ENCODE measurements at places on chromosomes 7 and 10.

GRCh38 chr10:109386101-109386500 lies 537.2 kb downstream of the XPNPEP1 start:
- no peak for DNase-seq

- DNase-seq: peak; percentile 68
Measured at GRCh38 chr10:3783316-3783681, 1.7 kb downstream of the KLF6 start.

- DNase-seq: no peak
Measured at GRCh38 chr10:8416192-8416701, 361.8 kb downstream of the GATA3 start.

DNA sequence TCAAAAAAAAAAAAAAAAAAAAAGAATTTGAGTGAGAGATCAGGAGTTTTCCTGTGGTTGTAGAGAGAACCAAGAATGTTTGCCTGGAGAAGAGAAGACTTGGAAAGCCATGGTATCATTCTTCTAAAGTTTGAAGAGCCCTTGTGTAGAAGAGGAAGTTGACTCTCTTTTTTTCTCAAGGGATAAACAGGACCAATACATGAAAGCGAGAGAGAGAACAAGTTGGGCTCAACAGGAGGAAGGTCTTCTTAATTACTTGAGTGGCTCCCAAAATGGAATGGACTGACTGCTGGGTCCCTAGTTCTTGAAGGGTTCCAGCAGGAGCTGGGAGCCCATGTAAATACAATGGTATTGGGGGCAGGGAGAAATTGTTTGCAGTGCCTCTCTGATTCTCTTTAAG lies 173.3 kb upstream of the ADO start:
- no peak for DNase-seq

- DNase-seq: no peak
Measured at GRCh38 chr10:70698211-70698610, 25.9 kb downstream of the ADAMTS14 start.

- no peak for DNase-seq
Measured at GRCh38 chr10:11246752-11247467, 229.2 kb downstream of the CELF2 start.

GRCh38 chr7:98254951-98255610 lies 3.0 kb upstream of the TECPR1 start:
- no peak for DNase-seq

GRCh38 chr7:30813466-30813865 lies 42.2 kb downstream of the MINDY4 start:
- DNase-seq: no peak

DNA sequence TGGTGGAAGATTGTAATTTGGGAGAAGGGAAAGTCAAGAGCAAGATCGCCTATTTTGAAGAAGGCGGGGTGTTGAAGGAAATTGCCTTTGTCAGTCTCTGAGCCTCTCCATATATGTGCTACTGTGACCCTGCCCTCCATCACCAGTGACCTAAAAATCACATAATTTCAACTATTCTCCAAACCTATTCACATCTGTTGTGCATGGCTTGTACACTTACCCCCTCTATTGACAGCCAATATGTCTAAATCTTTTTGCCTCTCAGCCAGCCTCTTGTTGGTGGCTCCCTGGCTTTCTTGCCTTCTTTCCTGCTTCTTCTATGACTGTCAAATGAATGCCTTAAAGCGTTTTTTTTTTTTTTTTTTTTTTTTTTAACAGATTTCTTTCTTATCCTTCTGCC lies 295.6 kb downstream of the AUTS2 start:
- peak; percentile 22 for DNase-seq

- DNase-seq: no peak
Measured at GRCh38 chr10:34966451-34966850, 123.7 kb downstream of the CUL2 start.
